ENCODE measurements at places on chromosomes 2 and 18. TPM values are rescaled to one million over a fixed set of nuclear protein-coding genes. Genes with fewer than 3 reads are reported as not detected.

The CNTNAP5 gene
- not detected for total RNA-seq

The GREB1L gene
- 0.69 TPM for total RNA-seq

DNA sequence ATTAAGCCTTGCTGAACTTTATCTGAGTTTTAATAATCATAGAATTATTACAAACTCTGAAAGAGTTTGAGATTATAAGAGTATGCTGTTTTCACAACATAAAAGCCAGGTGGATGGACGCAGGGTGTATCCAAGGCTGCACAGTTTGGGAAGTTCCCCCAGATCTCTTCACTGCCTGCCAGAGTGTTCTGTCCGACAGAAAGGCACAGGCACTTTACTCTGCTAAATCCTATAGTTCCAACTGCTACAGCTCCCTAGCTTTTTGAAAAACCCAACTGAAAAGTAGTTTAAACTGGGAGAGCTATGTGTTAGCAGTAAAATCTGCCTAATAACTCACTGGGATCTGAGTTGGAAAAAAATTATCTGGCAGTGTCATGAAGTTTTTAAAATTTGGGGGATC is 38.0 kb downstream of the MFSD6 start:
- peaks cover 68% of the 10 kb centered on the region for H3K4me1 ChIP-seq
- no peaks in the 10 kb centered on the region for H3K27me3 ChIP-seq

- H3K4me3 ChIP-seq, result no peak overlapping the region
- no peaks in the 10 kb centered on the region for H3K4me1 ChIP-seq
- no peaks in the 10 kb centered on the region for H3K36me3 ChIP-seq
- no peaks in the 10 kb centered on the region for H3K27me3 ChIP-seq
- H3K27ac ChIP-seq, result no peak overlapping the region
- DNase-seq, result no peak
Measured at GRCh38 chr2:33644215-33644614, 45.1 kb upstream of the FAM98A start.

DNA sequence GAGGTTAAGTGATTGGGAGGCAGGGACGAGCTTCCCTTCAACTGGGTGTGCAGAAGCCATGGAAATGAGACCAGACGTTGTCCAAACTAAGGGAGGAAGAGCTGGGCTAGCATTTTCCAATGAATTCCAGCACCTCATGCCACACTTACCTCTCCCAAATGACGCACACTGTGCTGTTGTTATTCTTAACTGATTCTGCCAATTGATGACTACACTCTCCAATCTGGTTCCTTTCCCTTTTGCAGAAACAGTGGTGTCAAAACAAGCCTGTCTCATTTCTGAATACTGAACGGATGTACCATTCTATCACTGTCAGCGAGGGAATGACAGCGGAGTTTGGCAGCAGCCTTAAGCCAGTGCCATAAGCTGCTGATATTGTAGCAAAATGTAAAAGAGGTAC is 380.5 kb upstream of the HNRNPA3 start:
- no peak for DNase-seq
- no peaks in the 10 kb centered on the region for H3K36me3 ChIP-seq
- H3K27me3 ChIP-seq, result no peaks in the 10 kb centered on the region
- no peak overlapping the region for H3K27ac ChIP-seq
- H3K4me1 ChIP-seq, result no peaks in the 10 kb centered on the region

- H3K27ac ChIP-seq, result no peak overlapping the region
- H3K4me1 ChIP-seq, result no peaks in the 10 kb centered on the region
- no peaks in the 10 kb centered on the region for H3K36me3 ChIP-seq
- H3K4me3 ChIP-seq, result no peak overlapping the region
- H3K27me3 ChIP-seq, result no peaks in the 10 kb centered on the region
Measured at GRCh38 chr2:102420290-102420689, 2.7 kb upstream of the IL18RAP start.

GRCh38 chr2:54274781-54275242 is 18.8 kb upstream of the TSPYL6 start:
- no peaks in the 10 kb centered on the region for H3K36me3 ChIP-seq
- no peak for DNase-seq
- H3K4me1 ChIP-seq, result no peaks in the 10 kb centered on the region
- no peak overlapping the region for H3K27ac ChIP-seq
- no peaks in the 10 kb centered on the region for H3K27me3 ChIP-seq

The REG3A gene
- 0.65 TPM for total RNA-seq

DNA sequence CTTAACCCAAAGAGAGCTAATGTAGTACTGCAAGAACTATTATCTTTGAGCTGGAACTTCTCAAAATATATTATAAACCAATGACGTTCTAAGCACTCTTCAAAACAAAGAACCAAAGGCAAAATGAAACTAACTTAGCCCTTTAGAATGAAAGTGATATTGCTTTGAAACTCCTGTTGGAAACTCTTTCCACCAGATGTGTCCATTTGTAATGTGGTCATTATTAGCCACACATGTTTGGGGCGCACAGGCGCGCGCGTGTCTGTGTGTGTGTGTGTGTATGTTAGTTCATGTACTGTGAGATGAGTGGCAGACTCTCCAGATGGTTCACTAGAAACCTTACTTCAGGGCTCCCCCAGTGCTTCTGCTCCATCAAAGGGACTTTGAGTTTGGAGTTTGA is 323.4 kb downstream of the BCL11A start:
- H3K27me3 ChIP-seq, result no peaks in the 10 kb centered on the region
- H3K36me3 ChIP-seq, result no peaks in the 10 kb centered on the region
- H3K27ac ChIP-seq, result no peak overlapping the region
- no peaks in the 10 kb centered on the region for H3K4me1 ChIP-seq

GRCh38 chr18:25516121-25516520 is 164.2 kb upstream of the ZNF521 start:
- no peak overlapping the region for H3K4me3 ChIP-seq
- H3K27me3 ChIP-seq, result no peaks in the 10 kb centered on the region
- no peaks in the 10 kb centered on the region for H3K4me1 ChIP-seq
- H3K27ac ChIP-seq, result no peak overlapping the region
- H3K36me3 ChIP-seq, result no peaks in the 10 kb centered on the region
- DNase-seq, result no peak

- no peaks in the 10 kb centered on the region for H3K36me3 ChIP-seq
- DNase-seq, result no peak
- no peak overlapping the region for H3K4me3 ChIP-seq
- no peaks in the 10 kb centered on the region for H3K4me1 ChIP-seq
Measured at GRCh38 chr2:88253375-88253774, 83.2 kb downstream of the THNSL2 start.

DNA sequence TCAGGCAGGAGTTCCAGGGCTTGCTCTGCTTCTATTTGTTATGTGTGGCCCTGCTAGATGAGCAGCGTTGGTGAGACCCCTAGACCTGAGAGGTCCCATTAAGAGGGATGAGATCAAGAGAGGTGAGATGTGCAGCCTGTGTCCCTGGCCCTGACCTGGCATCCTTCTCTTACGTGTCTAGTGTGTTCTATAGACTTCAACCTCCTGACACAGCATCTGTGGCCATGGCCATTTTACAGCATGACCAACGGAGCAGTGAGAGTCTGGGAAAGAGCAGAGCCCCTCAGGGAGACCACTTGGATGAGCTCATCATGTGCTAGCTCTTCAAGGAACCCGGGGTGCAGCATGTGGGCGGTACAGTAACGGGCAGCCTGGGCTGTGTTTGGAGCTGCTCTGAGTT is 32.7 kb upstream of the ASPRV1 start:
- no peak overlapping the region for H3K27ac ChIP-seq
- no peak for DNase-seq
- H3K4me1 ChIP-seq, result no peaks in the 10 kb centered on the region
- H3K4me3 ChIP-seq, result no peak overlapping the region
- no peaks in the 10 kb centered on the region for H3K27me3 ChIP-seq

The GAREM2 gene
- 0.55 TPM for total RNA-seq

GRCh38 chr2:141311430-141311829 is 819.4 kb downstream of the LRP1B start:
- no peaks in the 10 kb centered on the region for H3K4me1 ChIP-seq
- H3K27me3 ChIP-seq, result no peaks in the 10 kb centered on the region
- H3K36me3 ChIP-seq, result no peaks in the 10 kb centered on the region
- H3K27ac ChIP-seq, result no peak overlapping the region

- no peak overlapping the region for H3K4me3 ChIP-seq
- no peak for DNase-seq
- no peaks in the 10 kb centered on the region for H3K27me3 ChIP-seq
- peaks cover 4% of the 10 kb centered on the region for H3K4me1 ChIP-seq
- H3K36me3 ChIP-seq, result no peaks in the 10 kb centered on the region
- H3K27ac ChIP-seq, result peak overlapping the region; percentile 9
Measured at GRCh38 chr2:38661306-38661705, 4.6 kb upstream of the GALM start.

The RPRD1A gene
- total RNA-seq, result 52.9 TPM

GRCh38 chr2:144830543-144830942 is 310.6 kb upstream of the ZEB2 start:
- H3K4me1 ChIP-seq, result peaks cover 4% of the 10 kb centered on the region
- H3K27me3 ChIP-seq, result no peaks in the 10 kb centered on the region
- no peak for DNase-seq
- no peaks in the 10 kb centered on the region for H3K36me3 ChIP-seq

- H3K27ac ChIP-seq, result no peak overlapping the region
- H3K27me3 ChIP-seq, result no peaks in the 10 kb centered on the region
- H3K4me3 ChIP-seq, result no peak overlapping the region
- no peak for DNase-seq
Measured at GRCh38 chr2:144049137-144049536, 470.8 kb downstream of the ZEB2 start.

- no peak for DNase-seq
- no peaks in the 10 kb centered on the region for H3K36me3 ChIP-seq
- no peak overlapping the region for H3K4me3 ChIP-seq
- H3K27ac ChIP-seq, result no peak overlapping the region
- no peaks in the 10 kb centered on the region for H3K27me3 ChIP-seq
Measured at GRCh38 chr2:203352604-203353255, 24.5 kb downstream of the ABI2 start.

DNA sequence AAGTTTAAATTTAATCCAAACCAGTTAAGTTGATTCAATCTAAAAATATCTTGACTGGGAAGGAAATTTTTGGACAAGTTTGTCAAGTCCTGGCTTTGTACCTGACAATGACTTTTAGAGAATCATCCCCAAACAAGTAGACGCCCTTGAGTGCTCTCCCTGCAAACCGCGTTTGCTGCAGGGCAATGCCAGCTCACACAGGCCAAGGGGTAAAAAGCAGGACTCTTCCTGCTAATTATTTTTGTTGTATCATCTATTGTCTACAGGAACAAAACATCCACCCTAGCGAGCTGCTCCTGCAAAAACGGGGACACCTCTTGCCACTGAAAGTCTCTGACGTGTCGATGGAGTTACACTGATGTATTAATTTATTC is 10.9 kb downstream of the ID2 start:
- no peaks in the 10 kb centered on the region for H3K27me3 ChIP-seq
- H3K27ac ChIP-seq, result no peak overlapping the region
- no peak for DNase-seq
- no peak overlapping the region for H3K4me3 ChIP-seq

The NEU2 gene
- total RNA-seq, result not detected

DNA sequence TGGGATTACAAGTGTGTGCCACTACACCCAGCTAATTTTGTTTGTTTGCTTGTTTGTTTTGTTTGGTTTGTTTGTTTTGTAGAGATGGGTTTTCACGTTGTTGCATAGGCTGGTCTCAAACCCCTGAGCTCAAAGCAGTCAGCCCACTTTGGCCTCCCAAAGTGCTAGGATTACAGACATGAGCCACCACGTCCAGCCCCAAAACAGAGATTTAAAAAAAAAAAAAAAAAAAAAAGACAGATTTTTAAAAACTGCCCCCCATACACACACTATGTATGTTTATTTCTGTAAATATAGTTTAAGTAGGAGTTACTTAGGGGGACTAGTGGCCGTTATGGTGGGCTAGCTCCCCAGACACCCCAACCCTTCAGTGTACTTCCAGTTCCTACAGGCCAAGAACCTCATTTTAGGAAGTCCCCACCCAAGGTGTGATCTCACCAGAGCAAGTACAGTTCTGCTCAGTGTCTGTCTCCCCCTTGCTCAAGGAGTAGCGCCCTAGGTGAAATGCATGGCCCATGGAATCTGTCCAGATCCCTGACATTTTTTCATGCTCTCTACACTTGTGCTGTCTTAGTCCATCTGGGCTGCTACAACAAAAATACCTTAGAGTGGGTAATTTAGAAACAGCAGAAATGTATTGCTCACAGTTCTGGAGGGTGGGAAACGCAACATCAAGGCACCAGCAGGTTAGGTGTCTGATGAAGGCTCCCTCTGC is 1.6 kb upstream of the TMBIM1 start:
- H3K27me3 ChIP-seq, result no peaks in the 10 kb centered on the region
- no peak for DNase-seq
- no peak overlapping the region for H3K4me3 ChIP-seq
- H3K4me1 ChIP-seq, result peaks cover 49% of the 10 kb centered on the region
- H3K36me3 ChIP-seq, result no peaks in the 10 kb centered on the region
- peak overlapping the region; percentile 97 for H3K27ac ChIP-seq

DNA sequence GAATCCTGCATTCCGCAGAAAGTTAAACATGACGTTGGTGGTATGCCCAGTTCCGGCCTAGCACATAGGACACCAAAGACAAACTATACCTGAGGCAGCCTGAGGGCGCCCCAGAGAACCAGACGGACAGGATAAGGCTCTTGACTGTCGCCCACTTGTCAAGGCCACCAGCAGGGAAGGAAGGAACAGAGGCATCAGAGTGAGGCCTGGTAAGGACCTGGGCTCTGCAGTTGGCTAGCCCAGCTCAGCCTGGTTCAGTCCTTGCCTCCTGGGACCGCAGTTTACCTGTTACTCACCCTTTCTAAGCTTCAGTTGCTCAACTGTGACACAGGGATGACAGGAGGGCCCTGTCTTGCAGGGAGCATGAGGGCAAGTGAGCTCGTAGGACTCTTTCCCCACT is 82.1 kb downstream of the ACTR2 start:
- peaks cover 7% of the 10 kb centered on the region for H3K4me1 ChIP-seq
- H3K36me3 ChIP-seq, result no peaks in the 10 kb centered on the region
- H3K4me3 ChIP-seq, result no peak overlapping the region
- H3K27me3 ChIP-seq, result no peaks in the 10 kb centered on the region
- H3K27ac ChIP-seq, result peak overlapping the region; percentile 39

- H3K4me3 ChIP-seq, result no peak overlapping the region
- H3K4me1 ChIP-seq, result no peaks in the 10 kb centered on the region
Measured at GRCh38 chr2:165594935-165595255, 125.4 kb downstream of the CSRNP3 start.

- no peaks in the 10 kb centered on the region for H3K27me3 ChIP-seq
- H3K4me3 ChIP-seq, result no peak overlapping the region
- H3K36me3 ChIP-seq, result peaks cover 37% of the 10 kb centered on the region
- H3K4me1 ChIP-seq, result no peaks in the 10 kb centered on the region
Measured at GRCh38 chr2:200873560-200873959, 9.1 kb upstream of the CLK1 start.

Data from adrenal gland (tissue), 19 donors.